ENCODE measurements at places on chromosomes 4 and X.
A peak's percentile ranks its signal among the peaks of the same experiment; 100 is the strongest.

GRCh38 chrX:148610328-148610698 lies 109.9 kb downstream of the AFF2 start:
- DNase-seq: no peak

DNA sequence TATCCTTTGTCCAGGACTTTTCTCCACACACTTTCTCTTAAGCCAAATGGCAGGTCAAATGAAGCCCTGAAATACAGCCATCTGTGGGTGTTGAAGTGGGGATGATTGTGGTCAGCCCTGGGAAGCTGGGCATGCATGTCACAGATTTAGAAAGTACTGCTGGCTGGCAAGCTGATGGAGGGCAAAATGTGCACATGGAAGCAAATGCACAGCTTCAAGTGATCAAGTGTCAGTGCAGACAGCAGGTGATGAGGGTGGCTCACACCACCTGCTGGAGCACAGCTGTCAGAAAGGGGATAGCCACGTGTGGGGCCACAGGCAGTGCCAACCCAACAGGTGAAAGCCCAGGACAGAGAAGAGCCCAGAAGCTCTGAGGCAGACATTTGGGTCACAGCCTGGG lies 40.3 kb upstream of the ATXN3L start:
- no peak for DNase-seq

- DNase-seq: peak; percentile 18
These were observed 1.4 kb downstream of the LSM6 start for GRCh38 chr4:146176891-146177290.

GRCh38 chrX:108590496-108590895 lies 145.9 kb downstream of the IRS4 start:
- DNase-seq: peak; percentile 28

- no peak for DNase-seq
These were observed 73.9 kb upstream of the C4orf50 start for GRCh38 chr4:6092131-6092530.

Data from GM23248 (cell line).